CD4-positive, alpha-beta T cell treated with Interleukin-21 for 1 hour (primary cell): ENCODE measurements at places on chromosomes 12 and 14.

GRCh38 chr12:93015871-93016751, 87.0 kb upstream of the EEA1 start:
- DNase-seq: no peak

DNA sequence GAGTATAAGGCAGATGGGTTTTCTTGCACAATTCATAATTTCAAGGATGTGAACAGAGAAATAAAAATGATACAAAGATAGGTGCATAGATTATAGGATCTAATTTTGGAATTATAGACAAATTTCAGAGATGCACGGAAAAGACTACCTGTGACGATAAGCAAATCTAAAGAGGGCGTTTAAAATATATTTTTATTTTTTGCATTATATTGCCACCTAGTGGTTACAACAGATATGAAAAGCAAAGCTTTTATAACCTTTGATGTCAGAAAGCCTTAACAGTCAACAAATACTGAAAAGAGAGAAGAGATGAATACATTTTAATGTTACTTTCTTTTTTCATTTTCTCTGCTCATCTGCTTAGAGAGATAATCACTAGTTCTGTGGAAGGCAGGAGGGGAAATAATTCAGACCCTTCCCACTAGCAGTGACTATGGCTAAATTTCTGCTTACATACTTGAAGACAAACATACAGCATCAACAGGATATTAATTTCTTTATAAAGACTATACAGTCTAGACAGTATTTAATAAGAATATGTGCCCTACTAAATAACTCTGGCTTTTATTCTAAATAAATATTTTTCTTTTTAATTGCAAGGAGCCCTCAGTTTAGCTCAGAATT, 46.3 kb downstream of the NTS start:
- peak; percentile 4 for DNase-seq

DNA sequence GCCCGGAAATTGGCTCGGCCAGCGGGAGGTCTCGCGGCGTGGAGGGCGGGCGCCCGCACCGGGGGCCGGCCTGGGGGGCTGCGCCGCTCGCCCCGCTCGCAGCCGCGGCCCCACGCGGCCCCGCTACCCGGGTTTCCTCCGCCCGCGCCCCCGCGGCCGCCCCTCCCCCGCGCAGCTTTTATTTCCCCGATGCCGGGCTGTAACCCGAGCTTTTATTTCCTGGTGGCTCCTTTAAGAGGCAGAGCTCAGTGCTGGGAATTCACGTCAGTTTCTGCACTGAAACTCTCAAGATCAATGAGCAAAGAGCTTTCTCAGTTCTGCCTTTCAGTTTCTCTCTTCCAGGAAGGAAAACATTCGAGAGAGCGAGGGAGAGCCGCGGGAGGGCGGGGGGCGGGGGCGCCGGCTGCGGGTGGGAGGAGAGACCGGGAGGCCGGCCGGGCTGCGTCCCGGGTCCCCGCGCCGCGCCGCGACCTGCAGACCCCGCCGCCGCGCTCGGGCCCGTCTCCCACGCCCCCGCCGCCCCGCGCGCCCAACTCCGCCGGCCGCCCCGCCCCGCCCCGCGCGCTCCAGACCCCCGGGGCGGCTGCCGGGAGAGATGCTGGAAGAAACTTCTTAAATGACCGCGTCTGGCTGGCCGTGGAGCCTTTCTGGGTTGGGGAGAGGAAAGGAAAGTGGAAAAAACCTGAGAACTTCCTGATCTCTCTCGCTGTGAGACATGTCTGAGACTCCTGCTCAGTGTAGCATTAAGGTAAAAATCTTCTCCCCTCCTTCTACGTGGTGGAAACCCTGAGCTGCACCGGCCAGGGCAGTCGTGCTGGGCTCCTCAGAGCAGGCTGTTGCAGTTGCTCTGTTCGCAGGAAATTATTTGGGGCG, at the start of gene ETV6:
Gene ETV6 (plus strand): TSS at position 262 of the 873 bp plus-strand sequence. CDS start 454 bp downstream, at position 716.
- DNase-seq: peak; percentile 88

DNA sequence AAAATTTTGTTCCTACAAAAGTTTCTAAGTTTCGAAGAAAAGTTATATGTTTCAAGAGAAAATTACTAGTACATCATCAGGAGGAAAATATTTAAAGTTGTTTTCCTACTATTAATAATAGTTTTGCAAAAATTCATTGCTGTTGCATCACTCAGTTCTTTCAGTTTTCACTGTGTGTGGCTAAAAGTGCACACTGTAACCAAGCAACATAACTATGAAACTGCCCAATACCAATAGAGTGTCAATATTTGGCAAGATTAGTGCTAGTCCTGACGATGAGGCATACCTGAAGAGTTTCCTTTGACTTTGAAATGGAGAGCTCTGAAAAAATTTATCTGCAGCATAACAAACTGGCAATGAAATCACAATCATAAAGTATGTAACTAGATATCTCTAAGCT, 194.3 kb downstream of the CPNE8 start:
- DNase-seq: no peak

DNA sequence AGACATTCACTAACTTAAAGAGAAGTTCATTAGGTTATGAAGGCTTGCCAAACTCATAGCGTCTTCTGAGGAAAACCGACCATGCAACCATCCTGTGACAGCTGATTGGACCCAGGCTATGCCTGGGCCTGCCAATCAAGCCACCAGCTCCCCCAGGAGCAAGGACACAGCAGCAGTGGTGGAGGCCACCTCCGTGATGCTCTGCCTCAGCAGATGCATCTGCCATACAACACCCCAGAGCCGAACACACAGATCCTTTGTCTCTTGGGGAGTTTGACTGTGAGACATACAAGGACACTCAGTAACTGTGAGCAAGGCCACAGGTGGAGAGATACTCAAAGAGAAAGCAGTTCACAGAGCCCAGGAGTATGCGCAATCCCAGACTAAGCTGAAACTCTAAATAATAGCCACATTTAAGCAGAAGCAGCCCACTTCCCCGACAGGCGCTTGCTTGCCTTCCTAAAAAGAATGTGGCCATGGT, 10.0 kb upstream of the CNIH1 start:
- DNase-seq: no peak

GRCh38 chr12:39846971-39847650, 227.5 kb upstream of the ABCD2 start:
- DNase-seq: no peak

DNA sequence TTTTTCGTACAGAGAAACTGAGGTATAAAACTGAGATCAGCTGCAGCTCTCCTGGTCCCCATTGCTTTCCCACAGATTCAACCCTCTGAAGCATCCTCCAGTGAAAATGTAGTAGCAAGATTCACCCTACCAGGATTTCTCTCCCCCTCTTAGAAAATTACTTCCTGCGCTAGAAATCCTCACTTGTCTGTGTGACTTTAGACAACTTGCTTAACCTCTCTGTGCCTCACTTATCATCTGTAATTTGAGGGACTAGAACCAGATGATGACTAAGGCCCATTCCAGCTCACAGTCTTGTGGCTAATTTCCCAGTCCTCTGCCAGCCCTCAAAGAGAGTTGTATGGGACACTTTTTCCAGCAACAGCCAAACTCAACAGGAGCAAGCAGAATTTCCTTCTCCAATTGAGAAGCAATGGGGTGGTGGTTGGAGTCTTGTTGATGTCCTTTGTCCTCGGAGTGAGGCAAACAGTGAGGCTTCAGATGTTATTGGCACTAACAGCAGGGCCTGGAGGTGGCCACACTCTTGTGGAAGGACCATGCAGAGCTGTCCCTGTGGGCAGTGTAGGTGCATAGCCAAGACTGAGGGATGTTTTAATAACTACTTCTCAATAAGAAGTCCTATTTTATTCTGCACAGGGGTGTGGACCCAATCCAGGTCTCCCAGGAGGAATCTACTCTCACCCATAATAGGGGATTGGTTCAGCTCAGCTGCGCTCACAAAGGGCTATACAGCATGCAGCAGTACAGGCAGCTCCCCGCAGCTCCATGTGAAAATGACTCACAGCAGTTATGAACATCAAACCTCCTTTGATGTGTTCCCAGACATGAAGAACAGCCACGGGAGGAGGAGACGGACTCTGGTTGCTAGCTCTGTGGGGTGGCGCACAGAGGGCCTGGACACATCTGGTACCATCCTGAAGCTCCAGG, 200.1 kb downstream of the DAD1 start:
- DNase-seq: no peak

DNA sequence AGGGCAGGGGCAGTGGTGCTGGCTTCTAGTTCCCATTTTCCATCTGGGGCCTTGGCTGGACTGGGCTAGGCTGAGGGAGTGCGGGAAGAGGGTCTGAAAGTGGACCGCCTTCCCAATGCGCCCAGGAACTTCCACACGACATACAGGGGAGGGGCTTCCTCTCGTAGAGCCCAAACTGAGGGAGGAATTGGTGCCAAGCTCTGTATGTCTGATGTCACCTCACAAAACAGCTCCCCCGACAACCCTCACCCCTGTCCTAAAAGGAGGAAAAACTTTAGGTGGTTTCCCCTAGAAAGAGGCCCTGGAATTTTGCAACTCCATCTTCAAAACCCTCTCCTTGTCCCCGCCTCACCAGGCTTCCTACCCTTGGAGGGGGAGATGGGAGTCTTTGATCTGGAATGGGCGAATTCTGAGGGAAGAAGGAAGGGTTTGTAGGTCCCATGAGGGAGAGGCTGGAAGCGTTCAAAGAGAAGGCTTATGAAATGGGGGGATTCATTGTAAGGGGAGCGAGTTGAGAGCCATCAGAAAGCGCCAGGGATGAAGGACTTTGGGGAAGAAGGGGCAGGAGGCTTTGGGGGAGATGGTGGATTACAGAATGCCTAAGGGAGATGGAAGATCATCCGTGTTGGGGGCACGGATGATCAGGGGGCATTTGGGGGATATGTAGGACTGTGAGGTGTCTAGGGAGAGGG, 844 bp downstream of the GLTP start:
- peak; percentile 18 for DNase-seq

DNA sequence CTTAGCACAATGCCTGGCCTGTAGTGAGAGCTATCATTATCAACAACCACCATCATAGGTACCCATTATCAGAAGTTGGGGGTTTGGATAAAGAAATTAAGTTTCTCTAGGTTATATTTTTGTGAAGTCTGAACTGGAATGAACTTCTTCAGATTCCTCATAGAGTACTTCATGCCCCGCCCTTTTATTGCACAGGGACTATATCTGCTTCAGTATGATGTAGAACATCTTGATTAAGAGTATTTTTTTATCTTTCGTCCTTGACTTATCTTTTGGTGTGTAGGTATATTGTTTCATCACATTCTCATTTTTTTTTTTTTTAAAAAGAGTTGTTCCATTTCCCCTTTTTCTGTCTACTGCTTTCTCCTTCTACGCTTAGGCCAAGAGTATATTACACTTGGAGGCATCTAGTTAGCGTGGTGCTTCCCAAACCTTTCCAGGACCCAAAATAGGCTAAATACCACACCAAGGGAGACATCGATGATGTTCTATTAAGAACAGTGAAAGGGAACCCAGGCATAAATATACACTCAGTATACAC, 467.5 kb downstream of the ZFP36L1 start:
- no peak for DNase-seq

- DNase-seq: no peak
These were observed 7.6 kb downstream of the NOC4L start for GRCh38 chr12:132151766-132152410.

- no peak for DNase-seq
These were observed 26.1 kb downstream of the KCTD10 start for GRCh38 chr12:109450980-109451379.

- peak; percentile 69 for DNase-seq
These were observed 11.9 kb downstream of the CFAP54 start for GRCh38 chr12:96501133-96501761.
